ENCODE measurements at places on chromosomes 2 and 18.

DNA sequence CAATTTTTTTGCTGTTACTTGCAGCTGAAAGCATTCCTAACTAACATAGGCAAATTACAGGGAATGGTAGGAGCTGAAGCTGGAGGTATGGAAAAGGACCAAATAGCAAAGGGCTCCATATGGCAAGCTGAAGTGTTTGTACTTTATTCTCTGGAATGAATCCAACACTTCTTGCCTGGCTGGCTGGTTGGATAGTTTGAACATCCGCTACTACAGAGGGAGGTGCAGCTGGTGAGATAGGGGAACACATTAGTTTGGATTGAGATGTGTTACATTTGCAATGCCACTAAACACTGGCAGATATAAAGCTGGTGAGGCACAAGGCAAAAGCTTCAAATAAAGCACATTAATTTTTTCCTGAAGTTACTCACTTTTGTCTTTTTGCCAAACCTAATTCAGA is 291.5 kb downstream of the SP3 start:
- peak; percentile 59 for DNase-seq

DNA sequence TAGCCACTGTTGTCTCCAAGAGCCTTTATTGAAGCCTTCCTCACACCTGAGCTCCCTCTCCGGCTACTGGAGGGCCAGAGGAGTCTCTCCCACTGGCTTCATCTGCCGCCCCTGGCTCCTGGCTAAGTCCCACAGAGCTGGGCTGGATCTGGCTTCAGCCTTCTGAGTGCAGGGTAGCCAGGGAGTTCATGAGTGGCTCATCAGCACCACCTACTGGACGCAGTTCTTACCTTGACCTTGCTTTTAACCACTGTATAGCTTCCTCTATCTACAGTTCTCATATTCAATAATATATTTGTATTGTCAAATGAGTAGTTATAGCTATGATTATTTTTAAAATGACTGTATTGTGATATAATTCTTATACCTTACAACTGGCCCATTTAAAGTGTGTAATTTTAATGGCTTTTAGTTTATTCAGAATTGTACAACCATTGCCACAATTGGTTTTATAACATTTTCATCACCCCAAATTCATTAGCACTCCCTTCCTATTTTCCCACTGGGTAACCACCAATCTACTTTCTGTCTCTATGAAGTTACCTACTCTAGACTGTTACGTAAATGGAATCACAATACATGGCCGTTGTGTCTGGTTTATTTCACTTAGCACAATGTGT is 17.7 kb downstream of the CNDP1 start:
- peak; percentile 93 for DNase-seq

- DNase-seq, result no peak
Measured at GRCh38 chr2:134170294-134170693, 83.6 kb upstream of the MGAT5 start.

- DNase-seq, result no peak
Measured at GRCh38 chr2:183126635-183127034, 2.4 kb downstream of the NUP35 start.

GRCh38 chr2:8605351-8606065 is 76.3 kb upstream of the ID2 start:
- DNase-seq, result no peak

DNA sequence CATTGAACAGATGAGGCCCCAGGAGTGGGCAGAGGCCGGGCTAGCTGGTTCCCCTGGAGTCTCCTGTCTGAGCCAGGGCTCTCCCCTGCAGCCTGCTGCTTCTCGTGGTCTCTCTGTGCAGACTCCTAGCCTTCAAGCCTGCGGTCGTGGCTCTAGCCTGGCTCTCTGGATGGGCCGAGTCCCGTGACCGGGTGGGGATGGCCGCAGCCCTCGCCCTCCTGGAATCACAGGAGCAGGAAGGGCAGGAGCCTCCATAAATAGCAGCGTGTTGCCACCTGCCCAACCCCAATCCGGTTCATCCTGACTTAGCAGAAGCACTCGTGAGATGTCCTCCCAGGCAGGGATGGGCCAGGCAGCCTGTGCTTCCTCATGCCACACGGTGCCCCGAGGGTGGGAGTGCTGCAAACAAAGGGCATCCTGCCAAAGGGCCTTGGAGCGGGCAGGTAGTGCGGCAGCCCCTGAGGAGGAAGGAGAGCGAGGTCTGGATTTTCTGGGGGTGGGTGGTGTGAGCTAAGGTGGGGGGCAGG is 43.9 kb downstream of the FOSL2 start:
- no peak for DNase-seq

- no peak for DNase-seq
Measured at GRCh38 chr2:238553159-238553558, 126.4 kb downstream of the ASB1 start.

DNA sequence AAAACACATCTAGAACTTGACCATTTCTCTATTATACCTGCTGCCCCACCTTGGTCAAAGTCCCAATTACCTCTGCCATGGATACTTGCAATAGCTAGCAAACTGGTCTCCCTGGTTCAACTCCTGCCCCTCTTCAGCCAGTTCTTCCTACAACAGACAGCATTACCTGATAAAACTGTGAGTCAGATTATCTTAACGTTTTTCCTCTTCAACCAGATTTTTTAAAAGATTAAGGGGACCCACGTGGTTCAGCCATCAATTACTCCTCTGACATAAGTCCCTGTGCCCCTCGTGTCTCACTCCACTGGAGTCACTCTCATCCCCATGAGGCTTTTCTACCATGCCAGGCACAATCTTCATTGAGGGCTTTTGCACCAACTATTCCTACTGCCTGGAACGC is 5.3 kb upstream of the ARHGAP15 start:
- DNase-seq, result no peak

- DNase-seq, result peak; percentile 19
Measured at GRCh38 chr2:140696449-140696848, 1434.4 kb downstream of the LRP1B start.

DNA sequence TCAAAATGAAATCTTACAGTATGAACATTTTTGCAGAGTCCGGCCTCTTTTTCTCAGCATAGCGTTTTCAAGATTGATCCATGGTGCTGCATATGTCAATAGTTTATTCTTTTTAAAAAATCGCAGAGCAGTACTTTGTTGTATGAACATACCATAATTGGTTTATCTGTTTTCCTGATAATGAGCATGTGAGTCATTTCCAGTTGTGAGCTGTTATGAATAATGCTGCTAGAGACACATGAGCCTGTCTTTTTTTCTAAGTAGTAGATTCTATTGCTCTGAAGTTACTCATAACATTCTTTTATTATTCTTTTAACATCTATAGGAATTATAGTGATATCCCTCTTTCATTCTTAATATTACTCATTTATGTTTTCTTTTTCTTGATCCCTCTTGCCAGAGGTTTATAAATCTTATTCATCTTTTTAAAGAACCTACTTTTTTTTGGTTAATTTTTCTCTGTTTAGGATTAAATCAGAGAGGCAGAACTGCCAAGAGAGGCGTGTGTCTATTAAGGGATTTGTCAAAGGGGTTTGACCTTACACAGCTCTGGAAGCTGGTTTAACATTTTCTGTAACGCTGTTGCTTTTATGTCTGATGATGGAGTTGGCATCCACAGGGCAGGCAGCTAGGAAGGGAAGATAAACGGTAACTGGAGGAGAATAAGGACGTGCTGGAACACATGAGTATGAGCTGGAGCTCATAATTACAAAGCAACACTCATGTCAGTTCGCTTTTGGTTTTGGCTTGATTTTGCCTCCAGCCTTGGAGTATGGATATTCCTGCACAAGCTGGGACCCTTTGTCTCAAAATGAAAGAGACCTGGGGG is 47.4 kb downstream of the MGAT5 start:
- DNase-seq, result peak; percentile 57

DNA sequence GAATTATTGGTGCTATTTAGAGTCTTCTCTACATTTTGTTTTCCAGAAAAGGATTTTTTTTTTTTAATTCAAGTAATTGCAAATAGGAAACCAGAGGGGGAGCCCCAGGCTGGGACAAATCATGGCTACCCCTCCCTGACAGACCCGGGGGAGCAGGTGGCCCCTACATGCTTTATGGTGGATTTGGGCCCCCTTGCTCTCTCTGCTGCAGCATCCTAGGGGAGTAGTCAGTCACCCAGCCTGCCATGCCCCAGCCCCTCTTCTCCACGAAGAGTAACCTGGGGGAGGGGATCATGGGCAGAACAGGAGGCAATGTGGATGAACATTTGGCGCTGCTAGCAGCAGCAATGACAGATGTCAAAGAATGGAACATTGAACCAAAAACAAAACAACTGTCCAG is 4.6 kb downstream of the C2orf81 start:
- DNase-seq, result no peak

GRCh38 chr18:57089702-57090101 is 57.2 kb upstream of the BOD1L2 start:
- DNase-seq, result no peak

GRCh38 chr2:64797881-64798575 is 144.3 kb upstream of the SERTAD2 start:
- peak; percentile 36 for DNase-seq

- DNase-seq, result no peak
Measured at GRCh38 chr2:147789287-147789686, 55.5 kb upstream of the ACVR2A start.

- no peak for DNase-seq
Measured at GRCh38 chr2:67671464-67672450, 274.6 kb downstream of the ETAA1 start.

- DNase-seq, result no peak
Measured at GRCh38 chr2:61356261-61356957, 114.5 kb downstream of the USP34 start.

GRCh38 chr2:230910546-230911177 is 14.4 kb downstream of the GPR55 start:
- DNase-seq, result no peak

GRCh38 chr2:95388856-95389244 is 13.7 kb upstream of the FAHD2A start:
- no peak for DNase-seq

DNA sequence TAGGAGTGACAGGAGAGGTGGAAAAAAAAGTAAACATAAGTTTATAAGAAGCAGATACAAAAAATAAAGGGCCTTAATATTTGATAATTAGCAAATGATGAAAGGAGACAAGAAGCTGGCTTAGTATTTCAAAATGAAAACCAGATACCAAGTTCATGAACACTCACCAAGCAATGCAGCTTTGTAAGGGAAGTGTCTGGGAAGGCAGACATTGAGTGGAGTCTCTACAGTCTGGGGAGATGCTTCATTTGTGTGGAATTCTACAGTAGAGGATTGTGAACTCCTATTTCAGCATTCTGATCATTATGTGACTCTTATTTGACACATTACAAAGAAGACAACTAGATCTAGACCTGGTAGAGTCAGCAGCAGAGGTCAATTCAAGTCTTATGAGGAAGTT is 1072.7 kb downstream of the DSC3 start:
- no peak for DNase-seq

GRCh38 chr2:108591163-108591562 is 56.9 kb downstream of the LIMS1 start:
- no peak for DNase-seq

DNA sequence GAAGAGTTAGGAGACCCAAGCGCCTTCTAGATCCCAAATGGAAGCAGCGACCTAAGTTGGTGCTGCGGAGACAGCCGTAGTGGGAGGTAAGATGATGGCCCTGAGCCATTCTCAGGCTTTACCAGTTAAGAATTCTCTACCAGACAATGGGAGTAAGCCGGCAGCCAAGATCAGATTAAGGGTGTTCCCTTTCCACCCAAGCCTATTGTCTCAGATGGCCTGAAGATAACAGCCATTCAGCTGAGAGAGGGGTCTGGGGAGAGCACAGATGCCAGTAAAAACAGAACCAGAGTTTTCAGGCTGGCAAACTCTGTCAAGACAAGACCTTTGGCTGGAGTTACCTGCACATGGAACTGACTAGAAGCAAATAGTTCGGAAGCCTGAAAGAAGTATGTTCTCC is 191.7 kb upstream of the HAAO start:
- no peak for DNase-seq

DNA sequence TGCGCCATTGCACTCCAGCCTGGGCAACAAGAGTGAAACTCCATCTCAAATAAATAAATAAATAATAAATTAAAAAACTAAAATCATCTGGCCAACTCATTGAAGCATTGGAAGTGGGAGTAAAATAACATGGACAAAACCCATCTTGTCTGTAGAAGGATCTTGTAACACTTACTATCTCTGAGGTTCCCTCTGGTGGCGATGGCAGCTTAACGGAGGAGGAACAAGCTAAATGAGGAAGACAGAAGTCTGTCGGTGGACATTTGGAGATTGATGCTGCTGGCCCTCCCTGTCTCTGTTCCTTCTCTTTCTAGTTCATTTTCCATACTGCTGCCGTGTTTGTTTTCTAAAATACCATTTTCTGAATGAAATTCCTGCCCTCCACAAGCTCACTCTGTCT is 43.4 kb downstream of the ZCCHC2 start:
- peak; percentile 12 for DNase-seq
